ENCODE measurements at places on chromosomes 13 and 19. TPM values are rescaled to one million over a fixed set of nuclear protein-coding genes. Genes with fewer than 3 reads are reported as not detected.

The KLK3 gene
- total RNA-seq: not detected

The KLK15 gene
- not detected for total RNA-seq

The IGSF23 gene
- not detected for total RNA-seq

The KIR2DL1 gene
- total RNA-seq: not detected

The OR10H1 gene
- total RNA-seq: not detected

The LACC1 gene
- total RNA-seq: 0.84 TPM

The SAMD4B gene
- total RNA-seq: 105 TPM

The FUT3 gene
- not detected for total RNA-seq

The ZNF563 gene
- 3.7 TPM for total RNA-seq

The MZF1 gene
- total RNA-seq: 32.3 TPM

The ZNF536 gene
- total RNA-seq: 0.84 TPM

The CACNG6 gene
- not detected for total RNA-seq

The IL17D gene
- total RNA-seq: 2.6 TPM

The COX7A1 gene
- not detected for total RNA-seq

The DACT3 gene
- total RNA-seq: 2.2 TPM

The CEACAM5 gene
- not detected for total RNA-seq

The VSIG10L gene
- 2.7 TPM for total RNA-seq

The LYPD5 gene
- total RNA-seq: 0.12 TPM

The RFPL4AL1 gene
- total RNA-seq: not detected

The GNG14 gene
- total RNA-seq: not detected

The ZNF730 gene
- 59.2 TPM for total RNA-seq
